Activated CD4-positive, CD25-positive, alpha-beta regulatory T cell treated with anti-CD3 and anti-CD28 coated beads, Interleukin-2, amount 50 U/mL, for 72 hours (primary cell): ENCODE measurements at places on chromosomes 4 and X.

- DNase-seq: no peak
These were observed 102.6 kb upstream of the PDE5A start for GRCh38 chr4:119731146-119731742.

GRCh38 chrX:152915541-152916241 is 17.8 kb downstream of the ZNF185 start:
- DNase-seq: no peak

DNA sequence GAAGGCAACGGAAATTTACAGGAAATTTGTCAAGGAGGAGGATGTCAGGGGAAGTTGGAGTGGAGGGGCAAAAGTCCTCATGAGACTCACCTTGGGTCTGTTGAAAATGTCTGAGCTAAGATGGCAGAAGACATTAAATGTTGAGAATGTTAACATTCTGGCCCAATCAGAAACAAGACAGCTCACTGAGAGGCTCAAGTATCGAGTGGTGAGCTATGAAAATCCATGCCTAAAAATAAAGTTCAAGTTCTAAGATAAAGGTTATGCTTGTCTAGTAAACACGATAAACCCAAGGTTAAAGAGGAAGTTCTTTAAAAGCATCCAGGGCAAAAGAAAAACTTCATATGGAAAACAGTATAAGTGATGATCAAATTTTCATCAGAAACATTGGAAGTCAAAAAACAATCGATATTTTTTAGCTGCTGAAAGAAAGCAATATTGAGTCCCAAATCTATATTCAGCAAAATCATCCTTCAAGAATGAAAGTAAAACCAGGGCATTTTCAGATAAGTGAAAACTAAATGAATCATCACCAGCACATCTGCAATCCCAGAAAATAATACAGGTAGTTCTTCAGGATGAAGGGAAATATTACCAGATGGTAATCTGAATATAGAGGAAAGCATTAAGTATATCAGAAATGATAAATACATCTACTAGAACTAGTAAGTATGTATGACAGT is 462.4 kb downstream of the TLL1 start:
- no peak for DNase-seq

GRCh38 chr4:80027611-80028010 is 45.4 kb downstream of the ANTXR2 start:
- no peak for DNase-seq

DNA sequence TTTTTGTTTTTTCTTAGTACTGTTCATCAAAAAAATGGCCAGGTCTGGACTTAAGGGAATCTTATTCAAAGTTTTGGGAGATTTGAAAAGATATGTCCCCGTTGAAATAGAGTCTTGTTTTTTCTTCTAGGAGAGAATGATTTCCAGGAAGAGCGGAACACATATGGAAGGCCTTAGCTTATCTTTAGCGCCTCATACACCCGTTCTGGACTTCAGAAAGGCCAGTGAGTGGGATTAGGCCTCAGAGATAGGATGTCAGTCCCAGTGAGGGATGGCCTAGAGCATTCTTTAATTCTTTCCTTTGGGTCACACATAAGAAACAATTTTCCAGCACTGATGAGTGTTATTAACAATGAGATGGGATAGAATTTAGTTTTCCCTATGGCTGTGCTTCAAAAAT is 54.5 kb upstream of the HAND2 start:
- no peak for DNase-seq

DNA sequence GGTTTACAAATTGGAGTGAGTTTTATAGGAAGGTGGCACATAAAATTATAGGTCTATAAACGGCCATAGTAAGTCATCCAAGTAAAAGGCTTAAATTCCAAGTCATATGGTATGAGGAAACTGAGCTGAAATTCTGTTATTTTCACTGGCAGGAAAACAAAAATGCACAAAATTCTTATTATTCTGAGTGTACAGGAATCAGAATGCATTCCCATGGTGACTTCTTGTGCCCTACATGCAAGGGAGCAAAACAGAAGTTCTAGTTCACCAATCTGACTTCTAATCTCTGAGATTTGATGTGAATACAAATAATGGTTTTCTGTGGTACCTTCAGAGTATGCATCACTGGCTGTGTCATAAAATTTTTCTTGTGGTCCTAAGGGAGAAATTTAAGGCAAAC is 102.9 kb downstream of the CLCN4 start:
- no peak for DNase-seq

DNA sequence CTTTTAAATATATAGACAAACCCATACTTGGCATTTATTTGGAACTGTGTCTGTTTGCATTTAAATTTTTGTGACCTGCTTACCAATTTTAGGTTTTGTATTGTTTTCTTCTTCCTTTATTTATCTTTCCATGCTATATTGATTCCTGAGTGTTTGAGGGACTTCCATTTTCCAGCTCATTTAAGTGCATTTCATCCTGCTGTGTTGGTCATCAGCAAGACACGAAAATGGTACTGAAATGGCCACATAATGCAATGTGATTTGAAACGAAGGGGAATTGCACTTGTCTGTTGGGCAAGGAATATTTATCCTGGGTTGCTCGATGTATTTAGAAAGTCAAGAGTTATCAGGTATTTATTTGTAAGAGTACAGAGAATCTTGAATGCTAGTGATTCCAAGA is 524.3 kb upstream of the MAGEB2 start:
- no peak for DNase-seq

GRCh38 chr4:160611181-160611580 is 1508.3 kb downstream of the RAPGEF2 start:
- no peak for DNase-seq

DNA sequence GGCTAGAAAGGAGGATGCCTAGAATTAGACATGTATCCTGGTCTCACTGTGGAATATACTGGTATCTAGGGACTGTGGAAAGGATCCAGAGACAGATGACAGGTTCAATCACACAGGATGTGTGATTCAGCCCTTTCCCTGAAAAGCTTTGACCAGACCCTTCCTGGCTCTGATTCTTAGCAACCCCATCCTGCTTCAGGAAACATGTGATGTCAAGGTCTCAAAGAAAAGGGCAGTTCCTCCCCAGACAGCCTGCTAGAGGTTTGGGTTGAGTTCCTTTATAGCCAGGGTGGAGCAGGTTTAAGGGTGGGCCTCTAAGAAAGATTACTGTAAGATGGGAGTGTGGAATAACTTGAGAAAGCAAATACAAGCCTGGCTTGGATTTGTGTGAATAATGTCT is 3.0 kb downstream of the BMP15 start:
- no peak for DNase-seq

- peak; percentile 39 for DNase-seq
These were observed 152.7 kb downstream of the TEX11 start for GRCh38 chrX:70755850-70756249.

GRCh38 chr4:139815778-139816601 is 150.4 kb downstream of the MGST2 start:
- DNase-seq: no peak

- no peak for DNase-seq
These were observed 6.6 kb downstream of the ABCD1 start for GRCh38 chrX:153731117-153731844.

DNA sequence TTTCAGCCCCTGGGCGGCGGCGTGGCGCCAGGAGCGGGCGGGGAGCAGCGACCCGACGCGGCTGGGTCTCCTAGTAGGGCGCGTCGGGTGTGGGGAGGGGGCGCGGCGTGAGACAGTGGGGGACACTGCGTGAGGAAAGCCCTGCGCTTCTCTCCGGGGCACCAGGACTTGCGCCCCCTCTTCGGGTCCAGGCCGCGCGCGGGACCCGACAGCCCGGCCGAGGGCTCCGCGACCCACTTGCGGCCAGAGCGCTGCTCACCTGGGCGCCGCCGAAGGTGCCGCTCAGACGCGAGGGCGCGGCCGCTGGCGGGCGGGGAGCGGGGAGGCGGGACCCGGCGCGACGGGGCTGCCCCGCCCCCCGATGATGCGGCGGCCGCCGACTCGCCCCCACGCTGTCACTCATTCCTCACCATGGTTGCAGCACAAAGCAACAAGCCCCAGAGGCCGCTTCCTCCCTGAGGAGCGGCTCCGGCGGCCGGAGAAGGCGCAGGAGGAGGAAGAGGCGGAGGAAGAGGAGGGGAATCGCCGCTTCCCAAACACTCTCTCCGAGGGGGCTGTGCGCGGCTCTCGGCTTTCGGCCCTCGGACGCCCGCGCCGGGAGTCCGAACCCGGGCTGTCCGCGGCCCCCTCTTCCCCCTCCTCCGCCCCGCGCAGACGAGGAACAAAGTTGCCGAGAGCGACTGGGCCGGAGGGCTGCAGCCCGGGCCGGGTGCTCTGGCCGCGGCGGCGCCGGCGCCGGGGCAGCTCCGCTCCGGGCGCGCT is at the start of gene RAPGEF2:
Gene RAPGEF2, plus strand, starts transcription at position 458 of the 762 bp plus-strand sequence. CDS start 1,084 bp downstream, outside the sequence.
- peak; percentile 85 for DNase-seq

GRCh38 chr4:141860974-141861373 is 224.6 kb downstream of the IL15 start:
- no peak for DNase-seq

- no peak for DNase-seq
These were observed 19.5 kb upstream of the FGF2 start for GRCh38 chr4:122806981-122807679.

GRCh38 chr4:2932951-2933565 is 30.1 kb downstream of the NOP14 start:
- peak; percentile 32 for DNase-seq
